ENCODE measurements at places on chromosomes 2 and 18. TPM values are rescaled to one million over a fixed set of nuclear protein-coding genes. Genes with fewer than 3 reads are reported as not detected.

DNA sequence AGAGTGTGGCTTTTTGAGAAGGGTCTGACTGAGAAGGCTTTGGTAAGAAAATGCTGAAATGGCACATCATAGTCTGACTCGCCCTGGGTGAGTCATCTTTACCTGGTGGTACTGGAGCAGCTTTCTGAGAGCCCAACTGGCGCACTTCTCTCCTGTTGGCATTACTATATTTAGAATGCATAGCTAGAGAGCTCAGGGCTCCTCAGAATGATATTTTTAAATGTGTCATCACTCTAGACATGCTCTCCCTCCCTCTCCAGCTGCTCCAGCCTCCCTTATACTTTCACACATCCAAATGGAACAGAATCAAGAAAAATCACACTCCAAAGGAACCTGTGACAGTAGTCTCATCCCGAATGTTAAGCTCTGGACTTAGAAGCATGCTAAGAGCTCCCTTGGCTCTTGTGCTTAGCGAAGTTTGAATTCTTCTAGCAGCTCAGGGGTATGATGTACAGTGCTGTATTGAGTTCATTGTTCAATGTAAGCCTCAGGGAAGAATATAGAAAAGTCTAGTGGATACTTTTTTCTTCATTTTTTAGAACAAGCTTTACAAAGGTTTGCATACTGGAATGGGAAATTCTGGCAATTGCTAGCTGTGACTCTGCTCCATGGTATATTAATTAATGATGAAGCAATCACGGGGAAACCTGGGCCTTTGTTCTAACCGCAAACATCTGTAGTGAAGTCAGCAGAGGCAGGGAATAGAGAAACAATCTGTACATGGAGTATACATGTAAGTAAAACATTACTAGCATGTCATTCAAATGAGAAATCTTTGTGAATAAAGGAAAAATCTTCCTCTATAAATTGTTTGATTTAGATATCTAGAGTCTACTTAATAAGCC lies 751.2 kb upstream of the NRXN1 start:
- DNase-seq = no peak
- no peak overlapping the region for H3K4me3 ChIP-seq
- no peaks in the 10 kb centered on the region for H3K36me3 ChIP-seq
- no peaks in the 10 kb centered on the region for H3K4me1 ChIP-seq

GRCh38 chr18:533995-534601 lies 33.6 kb upstream of the COLEC12 start:
- no peak overlapping the region for H3K27ac ChIP-seq
- no peak for DNase-seq
- H3K27me3 ChIP-seq = no peaks in the 10 kb centered on the region
- H3K4me1 ChIP-seq = no peaks in the 10 kb centered on the region
- H3K4me3 ChIP-seq = no peak overlapping the region

The RIT2 gene
- not detected for total RNA-seq

- no peak overlapping the region for H3K4me3 ChIP-seq
- H3K27ac ChIP-seq = no peak overlapping the region
- H3K27me3 ChIP-seq = no peaks in the 10 kb centered on the region
- no peak for DNase-seq
- H3K36me3 ChIP-seq = no peaks in the 10 kb centered on the region
Measured at GRCh38 chr2:227450311-227450841, 21.6 kb upstream of the AGFG1 start.

- no peak overlapping the region for H3K27ac ChIP-seq
- no peak overlapping the region for H3K4me3 ChIP-seq
- no peak for DNase-seq
Measured at GRCh38 chr18:62279561-62279960, 45.5 kb upstream of the TNFRSF11A start.

DNA sequence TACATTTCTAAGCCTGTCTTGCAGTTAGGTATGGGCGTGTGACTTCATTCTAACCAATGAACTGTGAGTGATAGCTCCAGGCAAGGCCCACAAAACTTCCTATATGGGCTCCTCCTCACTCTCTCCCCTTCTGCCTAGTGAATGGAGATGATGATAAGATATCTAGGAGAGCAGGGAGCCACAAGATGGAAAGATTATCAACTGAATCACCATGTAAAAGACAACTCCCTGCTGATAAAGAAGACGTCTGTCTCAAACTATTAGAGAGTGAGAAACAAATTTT lies 237.1 kb downstream of the GPD2 start:
- no peaks in the 10 kb centered on the region for H3K27me3 ChIP-seq
- no peaks in the 10 kb centered on the region for H3K36me3 ChIP-seq
- H3K4me1 ChIP-seq = no peaks in the 10 kb centered on the region
- no peak overlapping the region for H3K27ac ChIP-seq

- no peak for DNase-seq
- peaks cover 2% of the 10 kb centered on the region for H3K36me3 ChIP-seq
- H3K4me1 ChIP-seq = no peaks in the 10 kb centered on the region
- no peak overlapping the region for H3K27ac ChIP-seq
- no peak overlapping the region for H3K4me3 ChIP-seq
- no peaks in the 10 kb centered on the region for H3K27me3 ChIP-seq
Measured at GRCh38 chr2:30643674-30644073, 163.6 kb downstream of the CAPN13 start.

DNA sequence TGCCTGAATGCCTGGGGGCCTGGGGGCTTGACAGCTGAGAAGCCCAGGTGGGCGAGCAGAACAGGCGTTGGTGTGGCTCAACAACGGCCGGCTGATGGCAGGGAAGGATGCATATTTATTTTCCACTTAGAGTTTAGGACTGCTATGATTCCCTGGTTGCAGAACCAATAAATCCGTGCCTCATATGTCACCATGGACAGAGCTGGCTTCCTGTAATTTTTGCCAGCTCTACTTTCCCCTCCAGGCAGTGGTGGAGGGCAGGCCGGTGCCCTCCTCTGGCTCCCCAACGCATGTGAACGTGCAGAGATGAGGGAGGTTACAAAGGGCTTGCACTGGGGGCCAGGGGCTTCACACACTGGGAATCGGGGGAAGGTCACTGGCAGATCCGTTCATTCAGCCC lies 18.2 kb downstream of the SAG start:
- H3K4me3 ChIP-seq = no peak overlapping the region
- H3K36me3 ChIP-seq = no peaks in the 10 kb centered on the region
- DNase-seq = no peak
- peaks cover 3% of the 10 kb centered on the region for H3K27me3 ChIP-seq

The NT5C1B gene
- not detected for total RNA-seq

- peak overlapping the region; percentile 42 for H3K27ac ChIP-seq
- peak overlapping the region; percentile 56 for H3K4me3 ChIP-seq
- peaks cover 25% of the 10 kb centered on the region for H3K4me1 ChIP-seq
- H3K36me3 ChIP-seq = no peaks in the 10 kb centered on the region
- H3K27me3 ChIP-seq = no peaks in the 10 kb centered on the region
Measured at GRCh38 chr2:37156071-37156856, 516 bp downstream of the EIF2AK2 start.

The FASTKD2 gene
- total RNA-seq = 24.1 TPM

- H3K36me3 ChIP-seq = no peaks in the 10 kb centered on the region
- DNase-seq = no peak
- peaks cover 9% of the 10 kb centered on the region for H3K27me3 ChIP-seq
Measured at GRCh38 chr2:192228685-192229084, 34.0 kb upstream of the TMEFF2 start.

- H3K4me1 ChIP-seq = no peaks in the 10 kb centered on the region
- no peak overlapping the region for H3K27ac ChIP-seq
- DNase-seq = no peak
- no peaks in the 10 kb centered on the region for H3K36me3 ChIP-seq
- H3K4me3 ChIP-seq = no peak overlapping the region
Measured at GRCh38 chr18:34261865-34262780, 37.4 kb upstream of the NOL4 start.

DNA sequence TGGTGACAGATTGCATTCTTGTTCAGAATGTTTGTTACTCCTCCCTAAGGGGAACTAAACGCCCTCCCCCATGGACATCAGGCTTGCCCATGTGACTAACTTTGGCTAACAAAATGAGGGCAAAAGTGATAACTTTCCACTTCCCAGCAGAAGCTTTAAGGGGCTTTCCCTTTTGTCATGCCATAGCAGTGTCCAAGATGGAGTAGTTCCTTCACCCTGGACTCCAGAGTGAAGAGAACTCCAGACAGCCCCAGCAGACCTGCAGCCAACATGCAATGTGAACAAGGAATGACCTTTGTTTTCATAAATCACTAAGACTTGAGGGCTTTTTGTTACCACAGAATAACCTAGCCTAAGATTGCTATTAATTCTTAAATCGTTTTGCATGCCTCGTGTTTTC lies 163.5 kb downstream of the ZEB2 start:
- H3K27ac ChIP-seq = no peak overlapping the region
- no peaks in the 10 kb centered on the region for H3K27me3 ChIP-seq
- DNase-seq = no peak
- no peak overlapping the region for H3K4me3 ChIP-seq
- peaks cover 23% of the 10 kb centered on the region for H3K4me1 ChIP-seq
- no peaks in the 10 kb centered on the region for H3K36me3 ChIP-seq

The HOXD12 gene
- not detected for total RNA-seq

The EGR4 gene
- not detected for total RNA-seq

- no peak for DNase-seq
- no peaks in the 10 kb centered on the region for H3K36me3 ChIP-seq
- H3K4me1 ChIP-seq = no peaks in the 10 kb centered on the region
- no peaks in the 10 kb centered on the region for H3K27me3 ChIP-seq
- no peak overlapping the region for H3K4me3 ChIP-seq
- H3K27ac ChIP-seq = no peak overlapping the region
Measured at GRCh38 chr2:79714283-79714682, 201.4 kb downstream of the CTNNA2 start.

The ALPG gene
- total RNA-seq = not detected

The GCG gene
- not detected for total RNA-seq

GRCh38 chr18:12843420-12844350 lies 40.4 kb downstream of the PTPN2 start:
- no peaks in the 10 kb centered on the region for H3K4me1 ChIP-seq
- H3K36me3 ChIP-seq = no peaks in the 10 kb centered on the region
- no peak overlapping the region for H3K4me3 ChIP-seq
- H3K27ac ChIP-seq = no peak overlapping the region
- DNase-seq = no peak
- no peaks in the 10 kb centered on the region for H3K27me3 ChIP-seq

DNA sequence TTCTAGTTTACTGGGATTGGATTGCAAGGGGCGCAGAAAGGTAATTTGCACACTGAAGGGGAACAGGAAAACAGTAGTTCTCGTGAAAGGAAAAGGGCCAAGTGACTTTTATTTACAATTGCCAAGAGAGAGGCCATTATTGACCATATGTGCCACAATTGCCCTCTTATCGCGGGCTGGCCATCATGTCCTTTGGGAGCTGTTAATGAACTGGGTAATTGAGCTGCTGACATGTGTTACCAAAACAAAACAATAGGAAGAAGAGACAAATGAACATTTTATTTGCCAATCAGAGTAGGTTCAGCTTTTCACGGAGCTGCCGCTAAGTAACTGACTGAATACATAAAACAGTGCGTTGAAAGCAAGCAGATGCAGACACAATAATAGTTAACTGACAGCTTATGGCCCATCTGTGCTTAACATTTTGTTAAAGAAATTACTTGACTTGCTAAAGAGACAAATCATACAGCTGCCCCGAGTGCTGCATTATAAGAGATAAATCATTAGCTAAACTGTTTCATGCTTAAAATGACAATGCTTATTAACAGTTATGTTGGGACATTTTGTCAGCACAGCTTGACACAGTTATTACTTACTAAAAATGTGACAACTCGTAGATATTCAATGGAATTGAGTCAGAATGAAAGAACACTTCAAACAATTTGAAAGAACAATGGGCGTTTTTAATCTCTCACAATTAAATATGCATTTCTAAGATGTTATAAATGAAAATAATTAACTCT lies 57.5 kb downstream of the PAX3 start:
- no peaks in the 10 kb centered on the region for H3K36me3 ChIP-seq
- no peak for DNase-seq
- no peak overlapping the region for H3K27ac ChIP-seq
- H3K4me3 ChIP-seq = no peak overlapping the region
- peaks cover 17% of the 10 kb centered on the region for H3K27me3 ChIP-seq

GRCh38 chr2:170190172-170190571 lies 12.2 kb downstream of the MYO3B start:
- H3K4me3 ChIP-seq = no peak overlapping the region
- DNase-seq = no peak
- H3K4me1 ChIP-seq = no peaks in the 10 kb centered on the region
- no peak overlapping the region for H3K27ac ChIP-seq

The WNT10A gene
- total RNA-seq = not detected

DNA sequence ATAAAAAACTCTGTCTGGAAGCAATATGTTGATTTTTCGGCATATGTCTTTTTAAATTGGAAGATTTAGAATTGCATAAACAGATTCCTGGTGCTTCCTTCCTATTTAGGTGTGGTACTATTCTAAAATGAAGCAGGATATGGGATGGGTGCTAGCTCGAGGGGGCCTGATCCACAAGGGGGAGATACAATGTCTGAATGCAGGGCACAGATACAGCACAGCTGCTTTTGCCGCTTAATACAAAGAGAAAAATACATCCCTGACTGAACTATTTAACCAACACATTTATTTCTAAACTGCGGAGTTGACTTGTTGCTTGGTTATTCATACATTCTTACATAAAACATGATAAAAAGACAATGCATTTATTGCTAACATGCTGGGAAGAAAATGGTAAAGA lies 169.1 kb downstream of the TMEFF2 start:
- no peaks in the 10 kb centered on the region for H3K36me3 ChIP-seq
- no peak for DNase-seq
- H3K27me3 ChIP-seq = no peaks in the 10 kb centered on the region
- no peaks in the 10 kb centered on the region for H3K4me1 ChIP-seq

The KCNIP3 gene
- total RNA-seq = 0.21 TPM

DNA sequence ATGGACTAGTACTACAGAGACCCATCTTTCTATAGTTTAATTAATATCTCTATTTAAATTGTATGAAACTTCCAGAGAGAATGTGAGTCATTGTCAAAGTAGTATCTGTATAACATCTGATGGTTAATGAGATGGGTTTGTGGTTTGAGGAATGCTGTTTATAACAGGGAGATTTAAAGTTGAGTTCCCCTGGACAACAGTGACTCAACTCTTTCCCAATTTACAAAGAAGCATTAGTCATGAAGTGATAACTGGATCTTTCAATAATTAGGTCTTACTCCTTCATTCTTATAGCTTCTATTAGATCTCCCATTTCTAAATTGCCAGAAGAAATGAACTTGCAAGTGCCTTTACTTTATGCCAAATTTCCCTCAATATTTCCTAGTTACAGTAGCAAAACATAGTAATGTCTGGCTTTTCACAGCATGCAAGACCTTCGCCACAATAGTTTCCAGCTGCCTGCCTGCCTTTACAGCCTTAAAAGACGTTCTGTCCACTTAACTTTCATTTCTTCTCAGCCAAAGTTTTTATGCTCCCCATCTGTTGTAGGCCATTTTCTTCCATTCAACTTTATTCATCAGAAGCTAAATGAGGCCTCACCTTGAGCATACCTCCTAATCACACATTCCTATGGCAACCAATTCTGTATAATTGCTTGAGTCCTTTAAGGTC lies 47.7 kb upstream of the WDR75 start:
- no peak overlapping the region for H3K27ac ChIP-seq
- H3K27me3 ChIP-seq = no peaks in the 10 kb centered on the region
- no peaks in the 10 kb centered on the region for H3K36me3 ChIP-seq
- no peak overlapping the region for H3K4me3 ChIP-seq
- DNase-seq = peak; percentile 51

GRCh38 chr2:222722327-222722946 lies 51.0 kb downstream of the MOGAT1 start:
- H3K27ac ChIP-seq = no peak overlapping the region
- H3K27me3 ChIP-seq = no peaks in the 10 kb centered on the region
- DNase-seq = peak; percentile 56

All from endothelial cell of umbilical vein (primary cell).